ENCODE measurements at places on chromosomes 11 and 22.

DNA sequence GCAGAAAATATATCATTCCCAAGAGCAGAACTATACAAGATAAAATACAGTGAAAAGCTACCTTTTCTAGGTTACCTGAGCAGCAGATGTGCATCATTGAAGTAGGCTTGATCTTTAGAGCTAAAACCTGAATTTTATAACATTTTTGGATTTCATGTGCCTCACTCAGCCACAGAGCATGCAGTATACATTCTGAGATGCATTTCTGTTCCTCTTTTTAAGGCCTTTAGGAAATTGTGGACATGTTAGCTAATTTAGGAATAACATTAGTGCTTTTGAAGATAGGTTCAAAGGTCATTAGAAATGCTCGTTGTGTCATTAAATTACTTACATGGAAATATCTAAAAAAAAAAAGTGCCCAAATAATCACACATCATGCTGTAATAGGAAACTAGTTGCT lies 230.6 kb upstream of the PDGFD start:
- no peak for DNase-seq

DNA sequence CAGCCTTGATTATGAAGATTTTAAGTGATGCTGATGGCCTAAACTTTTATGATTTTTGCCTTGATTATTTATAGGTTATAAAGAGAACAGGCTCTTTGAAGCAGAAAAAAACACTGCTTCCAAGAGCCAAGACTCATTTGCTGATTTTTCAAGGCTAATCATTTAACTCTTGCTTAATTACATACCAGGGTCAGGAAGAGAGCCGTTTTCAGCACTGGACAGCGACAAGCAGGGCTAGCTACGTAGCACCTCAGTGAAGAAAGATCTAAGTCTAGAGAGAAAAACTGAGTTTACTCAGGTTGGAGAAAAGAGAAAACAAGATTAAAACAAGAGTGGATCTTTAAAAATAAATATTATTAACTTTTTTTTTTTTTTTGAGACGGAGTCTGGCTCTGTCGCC lies 615.4 kb upstream of the B3GAT1 start:
- DNase-seq: no peak

- no peak for DNase-seq
Observed at GRCh38 chr11:870127-870413, 27.4 kb downstream of the TSPAN4 start.

- DNase-seq: no peak
Observed at GRCh38 chr11:72951193-72951592, 137.0 kb downstream of the ATG16L2 start.

- DNase-seq: no peak
Observed at GRCh38 chr22:33129621-33130020, 71.4 kb upstream of the SYN3 start.

DNA sequence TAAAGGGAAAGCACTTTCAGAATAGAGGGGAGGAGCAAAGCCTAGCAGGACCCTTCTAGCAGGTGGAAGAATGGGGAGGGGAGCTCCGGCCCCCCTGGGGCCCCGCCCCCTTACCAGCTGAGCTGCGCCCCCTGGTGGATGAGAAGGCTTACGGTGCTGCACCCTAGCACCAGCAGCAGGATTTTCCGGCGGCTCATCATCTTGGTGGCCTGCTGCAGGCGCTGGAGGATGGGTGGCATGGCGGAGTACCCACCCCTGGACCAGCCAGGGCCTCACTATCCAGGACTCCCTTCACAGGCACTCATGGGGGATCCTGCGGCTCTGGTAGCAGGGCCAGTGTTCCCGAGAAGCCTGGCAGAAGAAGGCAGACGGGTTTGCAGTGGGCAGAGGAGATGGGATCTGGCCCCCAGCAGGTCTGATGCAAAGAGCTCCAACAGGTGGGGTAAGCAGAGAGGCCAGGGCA lies 3.8 kb downstream of the GAL3ST3 start:
- peak; percentile 39 for DNase-seq

GRCh38 chr11:19493446-19494213 lies 219.0 kb upstream of the NAV2 start:
- DNase-seq: no peak

Measured in Caki2 (cell line).